ENCODE measurements at places on chromosomes 3 and 15. TPM values are rescaled to one million over a fixed set of nuclear protein-coding genes. Genes with fewer than 3 reads are reported as not detected.

The CYP1A2 gene
- total RNA-seq, result not detected

The ECE2 gene
- not detected for total RNA-seq

The C3orf70 gene
- 1.1 TPM for total RNA-seq

The OSBPL10 gene
- total RNA-seq, result 11.1 TPM

The P2RY13 gene
- not detected for total RNA-seq

The CHD2 gene
- 68.8 TPM for total RNA-seq

The AGTR1 gene
- total RNA-seq, result 2.7 TPM

The CACNA2D2 gene
- total RNA-seq, result not detected

The ITGA11 gene
- 0.20 TPM for total RNA-seq

The ZKSCAN7 gene
- total RNA-seq, result 5.5 TPM

The MAP6D1 gene
- 0.73 TPM for total RNA-seq

The KNG1 gene
- not detected for total RNA-seq

The DNAH1 gene
- 6.6 TPM for total RNA-seq

The DTX3L gene
- 19.8 TPM for total RNA-seq

The IQCH gene
- 3.7 TPM for total RNA-seq

The SEMA7A gene
- 10.3 TPM for total RNA-seq

The HDGFL3 gene
- total RNA-seq, result 15.8 TPM

The GRK7 gene
- total RNA-seq, result not detected

The TP53BP1 gene
- 61.0 TPM for total RNA-seq

The LSMEM2 gene
- not detected for total RNA-seq

The PPARG gene
- 84.1 TPM for total RNA-seq

The CHRD gene
- total RNA-seq, result 0.20 TPM

The LRRC57 gene
- total RNA-seq, result 14.1 TPM

The SAMD7 gene
- not detected for total RNA-seq

The FBXO40 gene
- not detected for total RNA-seq

The RAB6B gene
- total RNA-seq, result 0.37 TPM

The UROC1 gene
- total RNA-seq, result not detected

The CRTAP gene
- total RNA-seq, result 248 TPM

Data from subcutaneous preadipocyte (primary cell).